ENCODE measurements at places on chromosomes 12 and 14. TPM values are rescaled to one million over a fixed set of nuclear protein-coding genes. Genes with fewer than 3 reads are reported as not detected.

DNA sequence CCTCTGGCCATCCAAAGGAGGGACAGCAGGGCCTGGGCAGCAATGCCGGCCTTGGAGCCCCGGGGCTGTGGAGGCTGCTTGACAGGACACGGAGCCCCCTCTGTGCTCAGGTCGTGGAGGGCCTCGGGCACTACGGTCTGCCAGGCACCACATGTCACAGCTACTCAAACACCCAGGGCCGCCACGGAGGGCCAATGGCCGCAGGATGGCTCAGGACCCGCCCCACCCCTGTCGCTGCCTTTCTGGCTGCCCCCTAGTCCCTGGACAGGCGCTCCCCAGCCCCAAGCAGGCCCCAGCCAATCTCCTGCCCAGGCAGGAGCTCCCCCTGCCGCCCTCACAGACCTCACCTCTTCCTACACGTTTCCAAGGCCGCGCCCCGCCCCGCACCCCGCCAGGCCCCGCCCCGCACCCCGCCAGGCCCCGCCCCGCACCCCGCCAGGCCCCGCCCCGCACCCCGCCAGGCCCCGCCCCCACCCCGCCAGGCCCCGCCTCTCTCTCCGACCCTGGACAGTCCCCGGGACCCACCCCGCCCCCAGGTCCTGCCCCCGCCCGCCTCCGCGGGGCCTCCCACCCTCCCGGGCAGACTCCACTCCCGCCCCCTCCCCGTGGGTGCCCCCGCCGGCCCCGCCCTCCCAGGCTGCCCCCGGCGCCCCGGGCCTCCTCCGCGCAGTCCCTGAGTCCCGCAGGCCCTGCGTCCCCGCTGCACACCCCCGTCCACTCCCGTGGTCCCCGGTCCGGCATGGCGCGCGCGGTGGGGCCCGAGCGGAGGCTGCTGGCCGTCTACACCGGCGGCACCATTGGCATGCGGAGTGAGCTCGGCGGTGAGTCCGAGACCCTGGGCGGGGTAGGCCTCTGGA is at the start of gene ASPG:
ASPG (plus strand) TSS at position 669 of the 857 bp plus-strand sequence; CDS start at position 740, 71 bp downstream.
- DNase-seq: peak; percentile 14

DNA sequence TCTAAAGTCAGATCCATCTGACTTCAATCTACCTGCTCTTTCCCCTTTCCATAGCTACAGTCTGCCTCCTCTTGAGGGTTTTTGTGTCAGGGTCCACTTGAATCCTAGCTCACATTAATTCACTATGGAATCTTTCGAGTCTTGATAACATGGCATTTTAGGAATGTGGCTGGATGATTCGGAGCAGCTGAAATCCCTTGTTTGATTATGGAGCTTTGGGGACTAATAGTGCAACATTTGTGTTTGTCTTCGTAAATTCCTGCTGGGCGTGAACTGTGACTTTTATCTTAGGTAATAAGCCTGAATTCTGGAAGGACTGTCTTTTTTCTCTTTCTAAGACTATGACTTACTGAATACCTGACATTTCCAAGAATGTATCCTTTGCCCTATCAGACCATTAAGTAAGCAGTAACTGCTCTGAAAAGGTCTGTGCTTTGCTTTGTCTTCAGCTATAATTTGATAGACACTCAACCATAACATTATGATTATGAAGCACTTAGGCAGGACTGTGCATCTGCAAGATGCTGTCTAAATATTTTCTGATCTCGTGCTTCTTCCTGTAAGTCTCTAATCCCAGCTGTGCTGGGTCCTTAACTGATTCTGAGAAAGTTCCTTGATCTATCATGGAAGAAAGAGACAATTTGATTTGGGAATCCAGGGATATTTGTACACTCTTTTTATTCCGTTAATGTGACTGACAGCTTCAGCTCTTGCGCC is 19.0 kb upstream of the PELI2 start:
- DNase-seq: no peak

Gene WNT1
- total RNA-seq: not detected

Gene GLI1
- not detected for total RNA-seq

All from omental fat pad (tissue), 4 donors.